ENCODE measurements at places on chromosomes 16 and 17.

GRCh38 chr17:28001149-28001548 lies 41.3 kb upstream of the NLK start:
- no peak for DNase-seq

DNA sequence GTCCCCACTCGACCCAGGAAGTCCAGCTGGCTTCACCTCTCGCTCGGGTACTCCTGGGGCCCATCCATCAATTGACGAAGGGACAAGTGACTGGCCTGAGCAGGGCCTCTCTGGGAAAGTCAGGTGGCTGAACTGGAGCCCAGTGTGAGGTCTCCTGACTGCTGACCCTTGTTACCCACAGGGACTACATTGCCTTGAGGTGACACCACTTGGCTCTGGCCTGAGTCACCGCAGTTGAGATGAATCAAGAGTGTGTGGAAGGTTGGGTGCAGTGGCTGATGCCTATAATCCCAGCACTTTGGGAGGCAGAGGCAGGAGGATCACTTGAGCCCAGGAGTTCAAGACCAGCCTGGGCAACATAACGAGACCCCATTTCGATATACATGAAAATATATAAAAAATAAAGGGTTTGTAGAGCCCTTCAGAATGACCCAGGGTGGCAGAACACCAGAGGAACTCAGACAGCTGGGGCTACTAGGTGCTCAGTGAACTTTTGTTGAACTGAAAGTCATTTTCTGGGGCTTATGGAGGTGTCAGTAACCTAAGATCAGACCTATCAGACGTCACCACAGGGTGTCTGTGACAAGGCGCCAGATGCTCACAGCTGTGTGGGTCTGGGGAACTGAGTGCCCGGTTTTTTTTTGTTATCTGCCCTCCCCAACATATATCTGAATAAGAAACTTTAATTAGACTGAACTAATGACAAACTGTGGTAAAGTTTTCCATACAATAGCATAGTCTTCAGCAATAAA lies 14.8 kb upstream of the ZFP90 start:
- DNase-seq: no peak

- no peak for DNase-seq
These were observed 46.0 kb upstream of the ADAMTS18 start for GRCh38 chr16:77480681-77481315.

GRCh38 chr17:67655478-67656148 lies 62.1 kb upstream of the NOL11 start:
- no peak for DNase-seq

GRCh38 chr17:70875729-70876310 lies 706.5 kb downstream of the KCNJ2 start:
- DNase-seq: no peak

GRCh38 chr17:65558683-65559460 lies 2.6 kb downstream of the AXIN2 start:
- DNase-seq: no peak

DNA sequence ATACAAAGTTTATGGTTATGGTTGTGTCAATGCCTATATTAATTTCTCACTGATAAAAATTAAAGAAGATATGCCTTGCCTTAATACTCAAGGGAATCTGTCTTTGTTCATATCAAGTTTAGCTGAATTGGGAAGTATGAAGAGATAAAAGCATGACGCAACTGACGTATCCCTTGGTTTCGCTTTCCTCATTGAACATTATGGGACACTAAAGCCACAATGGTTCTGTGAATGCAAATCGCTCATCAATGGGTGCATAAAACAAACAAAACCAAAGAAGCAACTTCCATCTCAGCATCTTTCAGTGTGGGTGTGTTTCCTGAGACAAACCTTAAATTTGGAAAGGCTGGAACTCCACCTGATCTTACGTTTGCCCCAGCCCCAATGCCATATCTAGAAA lies 108.2 kb downstream of the NPIPB5 start:
- no peak for DNase-seq

GRCh38 chr16:69012906-69013305 lies 92.5 kb upstream of the HAS3 start:
- no peak for DNase-seq

- DNase-seq: no peak
These were observed 3.5 kb upstream of the LYRM9 start for GRCh38 chr17:27896701-27897100.

DNA sequence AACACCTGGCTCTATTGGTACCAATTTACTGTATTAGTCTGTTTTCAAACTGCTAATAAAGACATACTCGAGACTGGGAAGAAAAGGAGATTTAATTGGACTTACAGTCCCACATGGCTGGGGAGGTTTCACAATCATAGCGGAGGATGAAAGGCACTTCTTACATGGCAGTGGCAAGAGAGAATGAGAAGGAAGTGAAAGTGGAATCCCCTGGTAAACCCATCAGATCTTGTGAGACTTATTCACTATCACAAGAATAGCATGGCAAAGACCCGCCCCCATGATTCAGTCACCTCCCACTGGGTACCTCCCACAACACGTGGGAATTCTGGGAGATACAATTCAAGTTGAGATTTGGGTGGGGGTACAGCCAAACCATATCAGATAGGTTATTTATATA lies 22.6 kb upstream of the GOSR1 start:
- DNase-seq: no peak

All from activated T-cell treated with anti-CD3 and anti-CD28 coated beads for 48 hours (primary cell).